ENCODE measurements at places on chromosomes 3 and 15. TPM values are rescaled to one million over a fixed set of nuclear protein-coding genes. Genes with fewer than 3 reads are reported as not detected.

GRCh38 chr3:5390936-5391625 lies 203.6 kb downstream of the EDEM1 start:
- DNase-seq = no peak

DNA sequence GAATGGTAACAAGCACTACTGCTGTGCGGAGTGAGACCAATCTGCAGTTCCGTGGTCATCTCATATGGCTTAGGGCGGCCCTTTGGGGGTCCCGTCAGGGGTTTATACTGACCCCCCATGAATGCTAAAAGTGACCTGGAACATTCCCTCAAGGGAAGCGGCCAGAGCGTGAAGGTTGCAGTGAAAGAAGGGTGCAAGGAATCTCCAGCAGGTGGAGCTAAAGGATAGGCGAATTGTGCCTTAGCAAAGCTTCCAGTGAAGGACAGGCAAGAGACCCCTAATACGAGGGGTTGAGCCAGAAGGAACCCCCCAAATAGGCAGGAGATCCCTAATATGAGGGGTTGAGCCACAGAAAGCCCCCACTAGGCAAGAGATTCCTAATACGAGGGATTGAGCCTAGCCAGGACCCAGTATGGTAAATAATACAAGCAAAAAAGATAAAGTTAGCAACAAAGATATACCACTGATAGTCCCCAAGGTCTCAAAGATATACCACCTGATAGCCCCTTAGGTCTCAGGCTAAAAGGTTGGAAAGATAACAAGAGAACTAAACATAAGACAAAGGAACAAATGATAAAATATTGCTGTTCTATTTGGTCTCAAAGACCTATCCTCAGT lies 32.8 kb downstream of the ZNF589 start:
- DNase-seq = peak; percentile 32

DNA sequence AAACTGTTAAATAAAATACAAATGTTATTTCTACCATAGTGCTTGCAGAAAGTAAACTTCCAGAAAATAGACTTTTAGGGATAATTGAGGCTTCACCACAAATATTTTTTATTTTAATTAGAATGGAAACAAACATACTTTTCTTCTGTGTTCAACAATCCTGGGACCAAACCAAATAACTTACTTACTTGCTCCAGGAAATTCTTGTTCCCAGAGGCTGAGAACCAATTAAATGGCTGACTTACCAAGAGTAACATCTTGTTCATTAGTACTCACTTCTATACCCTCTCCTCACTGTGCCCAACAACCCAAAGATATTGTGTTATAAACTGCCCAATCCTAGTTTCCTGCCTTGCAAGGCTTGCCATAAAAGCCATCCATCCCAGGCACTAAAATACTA lies 172.2 kb upstream of the PFN2 start:
- no peak for DNase-seq

DNA sequence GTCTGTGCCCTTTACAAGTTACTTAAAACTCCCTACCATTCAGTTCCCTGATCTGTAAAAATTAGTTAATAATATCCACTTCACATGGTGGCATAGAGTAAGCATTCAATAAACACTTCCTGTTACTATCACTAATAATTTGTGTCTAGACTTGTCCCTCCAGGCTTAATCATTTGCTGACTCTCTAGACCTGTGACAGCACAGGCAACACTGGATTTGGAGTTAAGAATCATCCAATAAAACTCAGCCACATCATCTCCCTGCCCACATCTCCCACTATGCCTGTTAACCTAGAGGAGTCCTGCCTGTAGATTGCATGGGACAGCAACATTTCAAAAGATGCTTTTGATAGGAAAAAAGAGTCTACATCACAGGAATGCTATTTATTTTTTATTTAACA lies 564.6 kb downstream of the MFSD1 start:
- no peak for DNase-seq

DNA sequence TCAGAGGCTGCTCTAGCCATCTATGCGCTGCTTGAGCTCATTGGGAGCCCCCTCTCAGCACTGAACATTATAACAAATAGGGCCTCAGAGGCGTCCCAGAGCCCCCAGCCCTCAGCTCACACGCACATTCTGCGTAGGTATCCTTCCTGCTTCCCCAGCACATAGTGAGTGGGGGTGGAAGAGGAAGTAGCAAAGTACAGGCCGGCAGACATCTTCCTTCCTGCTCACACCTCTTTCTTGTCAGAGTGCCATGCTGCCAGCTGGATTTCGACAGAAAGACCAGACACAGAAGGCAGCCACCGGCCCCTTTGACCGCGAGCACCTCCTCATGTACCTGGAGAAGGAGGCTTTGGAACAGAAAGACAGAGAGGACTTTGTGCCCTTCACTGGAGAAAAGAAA lies 16.6 kb downstream of the TMOD2 start:
- no peak for DNase-seq

DNA sequence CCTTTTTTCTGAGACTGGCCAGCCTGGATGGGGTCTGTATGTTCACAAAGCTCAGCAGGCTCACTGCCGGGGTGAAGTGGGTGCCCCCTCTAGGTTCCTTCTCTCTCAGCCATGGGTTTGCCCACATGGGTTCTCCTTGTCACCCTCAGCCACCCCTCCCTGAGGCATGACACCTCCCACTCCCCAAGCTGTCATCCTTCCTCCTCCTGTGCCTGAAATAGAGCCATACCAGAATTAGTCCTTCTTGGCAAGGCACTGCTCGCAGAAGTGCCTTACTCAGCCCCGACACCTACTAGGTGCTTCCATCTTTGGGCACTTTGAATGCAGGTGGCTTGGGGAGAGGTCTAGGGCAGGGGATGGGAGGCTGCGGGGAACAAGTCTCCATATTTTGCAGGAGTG lies 62.9 kb upstream of the SEC13 start:
- no peak for DNase-seq

DNA sequence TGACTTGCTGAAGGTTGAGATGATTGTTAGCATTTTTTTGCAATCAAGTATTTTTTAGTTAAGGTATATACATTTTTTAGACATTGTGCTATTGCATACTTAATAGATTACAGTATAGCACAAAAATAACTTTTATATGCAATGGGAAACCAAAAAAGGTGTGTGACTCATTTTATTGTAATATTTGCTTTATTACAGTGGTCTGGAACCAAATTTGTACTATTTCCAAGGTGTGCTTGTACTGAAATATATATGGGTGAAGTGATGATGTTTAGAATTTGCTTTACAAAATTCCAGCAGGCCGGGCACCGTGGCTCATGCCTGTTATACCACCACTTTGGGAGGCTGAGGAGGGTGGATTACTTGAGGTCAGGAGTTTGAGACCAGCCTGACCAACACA lies 29.1 kb upstream of the TBC1D23 start:
- DNase-seq = peak; percentile 33

GRCh38 chr3:45227071-45227820 lies 1.2 kb upstream of the TMEM158 start:
- no peak for DNase-seq

DNA sequence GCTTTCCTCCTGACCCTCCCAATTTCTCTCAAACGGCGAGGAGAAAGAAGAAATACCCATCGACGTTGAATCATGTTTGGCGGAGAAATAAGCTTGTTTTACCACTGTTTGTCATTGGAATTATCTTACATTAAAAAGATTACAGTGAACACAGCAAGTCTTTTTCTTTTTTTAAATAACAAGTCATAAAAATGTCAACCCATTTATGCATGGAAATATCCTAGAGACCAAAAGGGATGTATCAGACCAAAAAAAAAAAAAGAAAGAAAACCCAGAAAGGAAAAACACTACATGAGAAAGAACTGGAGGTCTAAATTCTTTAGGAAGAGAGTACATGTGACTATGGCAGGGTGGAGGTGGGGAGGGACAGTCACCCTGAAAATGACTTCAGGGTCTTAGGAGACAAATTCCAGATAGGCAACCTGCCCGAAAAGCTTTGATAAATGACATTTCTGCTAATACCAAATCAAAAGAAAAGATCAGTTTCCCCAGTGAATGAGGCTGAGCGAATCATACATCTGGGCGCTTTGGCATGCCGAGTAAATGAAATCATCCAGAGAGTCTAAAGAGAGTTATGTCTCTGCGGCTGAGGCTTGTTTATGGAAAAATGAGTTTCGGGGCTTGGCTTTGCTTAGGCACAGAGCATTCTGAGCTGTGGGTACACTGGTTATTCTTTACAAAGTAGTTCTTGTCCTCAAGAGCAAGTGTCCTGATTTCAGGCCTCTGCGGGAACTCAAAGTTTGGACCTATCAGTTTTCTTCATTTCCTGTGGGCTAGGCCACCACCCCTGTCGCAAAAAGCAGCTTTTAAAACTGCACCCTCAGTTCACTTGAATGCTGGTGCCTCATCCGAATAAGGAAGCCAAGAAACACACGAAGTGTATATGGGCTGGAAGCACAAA lies 110.1 kb upstream of the TGFBR2 start:
- peak; percentile 54 for DNase-seq

DNA sequence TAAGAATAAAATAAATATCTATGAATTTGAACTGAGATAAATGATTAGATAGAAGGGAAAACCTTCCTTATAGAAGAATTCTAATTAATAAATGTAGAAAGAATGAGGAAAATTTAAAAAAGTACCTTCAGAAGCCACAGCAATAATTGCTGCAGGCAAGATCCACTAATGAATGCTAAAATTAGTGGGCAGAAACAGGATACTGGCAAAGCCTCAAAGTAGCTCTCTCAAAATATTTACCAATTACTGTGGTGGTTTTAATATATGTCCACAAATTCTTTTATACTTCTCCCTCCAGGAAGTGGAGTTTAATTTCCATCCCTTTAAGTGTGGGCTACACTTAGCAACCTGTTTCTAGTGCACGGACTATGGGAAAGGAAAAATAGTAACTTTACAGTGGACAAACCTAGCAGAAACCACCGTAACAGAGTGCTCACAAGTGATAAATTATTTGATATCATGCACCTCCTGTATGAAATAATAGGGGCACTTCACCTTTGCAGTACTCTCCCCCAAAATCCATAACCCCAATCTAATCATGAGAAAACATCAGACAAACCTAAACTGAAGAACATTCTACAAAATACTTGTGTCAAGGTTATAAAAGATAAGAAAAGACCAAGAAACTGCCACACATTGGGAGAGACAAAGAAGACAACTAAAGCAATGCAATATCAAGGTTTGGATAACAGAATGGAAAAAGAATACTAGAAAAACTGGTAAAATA lies 6.8 kb downstream of the PEAK1 start:
- DNase-seq = no peak

DNA sequence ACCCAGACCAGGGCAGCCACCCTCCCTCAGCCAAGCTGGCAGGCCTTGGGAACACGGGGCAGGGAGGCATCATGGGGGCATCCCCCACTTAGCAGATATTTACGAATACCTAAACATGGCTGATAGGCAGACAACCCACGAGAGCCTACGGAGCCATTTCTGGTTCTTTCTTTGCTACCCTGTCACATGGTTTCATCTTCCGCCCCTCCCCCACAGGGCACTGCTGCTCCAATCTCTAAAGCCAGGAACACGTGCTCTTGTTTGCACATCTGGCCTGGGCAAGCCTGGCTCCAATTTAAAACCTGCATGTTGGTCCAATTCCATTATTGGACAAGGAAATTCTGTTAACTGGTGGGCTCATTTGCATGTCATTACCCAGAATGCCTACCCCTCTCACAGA lies 447.4 kb upstream of the NR2F2 start:
- DNase-seq = no peak

DNA sequence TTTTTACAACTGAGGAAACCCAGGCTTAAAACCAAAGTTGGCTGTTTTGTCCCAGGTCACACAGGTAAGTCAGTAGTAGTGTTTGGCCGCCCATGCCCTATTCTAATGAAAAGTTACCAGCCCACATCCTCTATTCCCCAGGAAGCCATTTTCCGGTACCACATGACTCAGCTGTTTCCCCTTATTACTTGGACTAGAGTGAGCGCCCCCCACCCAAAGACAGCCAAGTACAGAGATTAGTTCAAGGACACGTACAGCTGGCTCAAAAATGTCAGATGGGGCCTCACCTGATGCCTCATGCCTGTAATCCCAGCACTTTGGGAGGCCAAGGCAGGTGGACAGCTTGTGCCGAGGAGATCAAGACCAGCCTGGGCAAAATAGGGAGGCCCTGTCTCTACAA lies 8.5 kb upstream of the KLHL6 start:
- DNase-seq = no peak

DNA sequence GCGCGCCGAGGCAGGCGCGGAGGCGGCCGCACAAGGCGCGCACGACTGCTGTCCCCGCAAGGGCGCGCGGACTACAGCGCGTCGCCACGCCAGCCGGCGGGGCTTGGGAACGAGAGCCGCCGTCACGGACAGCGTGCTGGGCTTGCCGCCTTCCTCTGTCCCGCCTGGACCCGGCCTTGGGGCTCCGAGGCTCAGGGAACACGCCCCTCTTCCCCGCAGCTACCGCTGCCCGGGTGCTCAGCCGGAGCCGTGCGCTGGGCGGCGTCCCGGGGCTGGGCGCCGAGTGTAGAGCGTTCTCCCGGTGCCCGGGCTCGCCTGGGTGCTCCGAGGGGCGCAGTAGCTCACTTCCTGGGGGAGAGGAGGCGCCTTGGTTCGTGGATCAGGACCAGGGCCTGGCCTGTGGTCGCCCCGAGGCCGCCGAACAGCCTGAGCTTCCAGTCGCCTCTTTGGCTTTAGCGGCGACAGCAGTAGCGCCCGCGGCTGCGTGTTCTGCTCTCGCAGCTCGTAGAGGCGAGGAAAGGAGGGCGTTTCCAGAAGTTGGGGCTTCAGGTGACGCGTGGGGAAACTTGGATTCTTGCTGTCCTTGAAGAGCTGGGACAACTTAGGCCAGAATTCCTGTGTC lies 226.7 kb upstream of the C2CD4B start:
- peak; percentile 12 for DNase-seq

- no peak for DNase-seq
Measured at GRCh38 chr3:34352778-34353331, 554.4 kb downstream of the PDCD6IP start.

GRCh38 chr3:134897391-134898141 lies 102.5 kb downstream of the EPHB1 start:
- no peak for DNase-seq

- peak; percentile 85 for DNase-seq
Measured at GRCh38 chr3:131543714-131544113, 40.9 kb upstream of the MRPL3 start.

GRCh38 chr3:149541091-149541491 lies 66.6 kb downstream of the TM4SF4 start:
- DNase-seq = peak; percentile 30

Gene TMEM41A
- 13.9 TPM for total RNA-seq

Gene C3orf22
- not detected for total RNA-seq

Gene IRAK2
- total RNA-seq = 2.6 TPM

Gene NR2E3
- total RNA-seq = not detected

Gene CYP8B1
- not detected for total RNA-seq

Gene LRTM1
- total RNA-seq = not detected

Gene FEZF2
- not detected for total RNA-seq

Gene CHST2
- 3.1 TPM for total RNA-seq

Gene MESD
- total RNA-seq = 34.0 TPM
